ENCODE measurements at places on chromosomes 16 and 17. TPM values are rescaled to one million over a fixed set of nuclear protein-coding genes. Genes with fewer than 3 reads are reported as not detected.

OTOP2 gene
- not detected for total RNA-seq

DNA sequence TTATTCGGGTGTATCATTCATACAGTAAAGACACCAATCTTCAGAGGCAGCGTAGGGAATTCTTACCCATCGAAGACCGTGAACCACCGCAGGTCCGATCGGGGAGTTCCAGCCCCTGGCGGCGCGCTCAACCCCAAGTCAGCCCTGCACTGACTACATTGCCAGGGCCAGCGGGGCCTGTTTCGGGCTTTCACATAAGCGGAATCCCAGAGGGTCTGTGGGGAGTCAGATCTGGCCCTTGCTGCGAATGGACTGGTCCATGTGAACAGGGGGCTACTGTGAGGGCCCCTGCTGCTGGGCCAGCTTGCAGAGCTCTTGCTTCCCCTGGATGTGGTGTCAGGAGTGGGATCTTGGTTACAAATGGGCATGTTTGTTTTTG lies 7.6 kb downstream of the PDE6G start:
- H3K36me3 ChIP-seq, result no peaks in the 10 kb centered on the region
- peaks cover 12% of the 10 kb centered on the region for H3K4me1 ChIP-seq
- H3K27ac ChIP-seq, result no peak overlapping the region

SNRNP25 gene
- total RNA-seq, result 86.6 TPM

DNA sequence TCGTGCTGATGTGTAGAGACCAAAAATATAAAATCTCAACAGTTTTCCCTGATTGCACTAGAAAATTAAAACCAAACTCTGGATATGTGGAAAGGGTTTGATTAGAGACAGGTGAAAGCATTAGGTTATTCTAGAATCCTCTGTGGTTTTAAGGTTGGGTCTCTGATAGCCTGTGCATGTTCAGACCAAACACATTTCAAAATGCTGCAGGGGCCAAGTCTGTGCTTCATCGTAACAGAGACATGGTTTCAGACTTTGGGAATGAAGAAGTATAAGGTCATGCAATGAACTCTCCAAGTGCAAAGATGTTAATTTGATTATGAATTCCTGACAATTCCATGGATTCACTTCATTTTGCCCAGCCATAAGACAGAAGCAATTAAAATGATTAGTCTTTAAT lies 261.0 kb upstream of the KCNJ16 start:
- H3K36me3 ChIP-seq, result no peaks in the 10 kb centered on the region
- no peaks in the 10 kb centered on the region for H3K4me1 ChIP-seq
- H3K27ac ChIP-seq, result no peak overlapping the region
- no peak for DNase-seq

DNA sequence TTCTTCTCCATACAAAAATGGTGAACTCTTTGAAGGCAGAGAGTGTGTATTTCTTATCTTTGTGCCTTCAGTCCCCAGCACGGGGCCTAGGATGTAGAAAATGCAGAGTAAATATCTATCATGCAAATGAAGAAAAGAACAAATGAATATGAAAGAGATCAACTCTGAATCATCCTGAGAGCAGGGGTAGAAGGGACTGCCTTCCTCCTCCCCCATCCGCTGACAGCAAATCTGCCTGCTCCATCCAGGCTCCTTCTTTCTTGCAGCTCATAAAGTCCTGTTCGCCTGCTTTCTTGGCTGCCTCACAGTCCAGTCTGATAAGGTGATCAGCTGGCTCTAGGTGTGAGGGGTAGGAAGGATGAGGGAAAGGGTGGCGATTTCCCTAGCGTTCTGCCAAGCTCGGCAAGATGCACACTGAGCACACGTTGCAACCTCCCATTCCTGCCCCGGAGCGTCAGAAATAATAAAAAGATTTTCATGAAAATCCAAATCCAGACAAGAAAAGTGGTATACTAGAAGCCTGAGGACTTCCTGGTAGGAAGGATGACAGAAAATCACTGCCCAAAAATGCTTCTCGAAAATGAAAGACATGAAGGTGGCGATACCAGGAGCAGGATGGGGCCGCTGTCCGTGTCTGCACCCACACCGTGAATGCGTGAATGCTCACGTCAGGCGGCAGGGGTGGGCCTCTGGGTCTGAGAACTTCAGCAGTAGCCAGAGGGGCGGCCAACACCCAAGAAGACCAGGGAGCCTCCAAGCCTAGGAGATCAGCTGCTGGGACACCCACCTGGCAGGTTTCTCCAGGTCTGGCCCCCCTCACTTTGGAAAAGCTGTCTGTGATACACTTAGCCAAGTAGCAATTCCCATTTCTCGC lies 67.1 kb downstream of the VPS53 start:
- peaks cover 50% of the 10 kb centered on the region for H3K36me3 ChIP-seq
- H3K4me3 ChIP-seq, result no peak overlapping the region
- no peak overlapping the region for H3K27ac ChIP-seq
- DNase-seq, result no peak
- H3K4me1 ChIP-seq, result peaks cover 14% of the 10 kb centered on the region
- no peaks in the 10 kb centered on the region for H3K27me3 ChIP-seq

Measured in activated CD8-positive, alpha-beta memory T cell treated with anti-CD3 and anti-CD28 coated beads, Interleukin-2, amount 10 ng/mL, durations not matched to agents 7 days and 5 days (primary cell).